Endodermal cell (in vitro differentiated cells): ENCODE measurements at places on chromosomes 2 and 18. TPM values are rescaled to one million over a fixed set of nuclear protein-coding genes. Genes with fewer than 3 reads are reported as not detected.
A peak's percentile ranks its signal among the peaks of the same experiment; 100 is the strongest.

LHCGR gene
- not detected in 3 replicates for total RNA-seq

PJVK gene
- 2.6 and 6.3 TPM in 2 replicates for total RNA-seq

TWIST2 gene
- 0.75 TPM in 1 of 3 replicates, not detected in the others for total RNA-seq

DNA sequence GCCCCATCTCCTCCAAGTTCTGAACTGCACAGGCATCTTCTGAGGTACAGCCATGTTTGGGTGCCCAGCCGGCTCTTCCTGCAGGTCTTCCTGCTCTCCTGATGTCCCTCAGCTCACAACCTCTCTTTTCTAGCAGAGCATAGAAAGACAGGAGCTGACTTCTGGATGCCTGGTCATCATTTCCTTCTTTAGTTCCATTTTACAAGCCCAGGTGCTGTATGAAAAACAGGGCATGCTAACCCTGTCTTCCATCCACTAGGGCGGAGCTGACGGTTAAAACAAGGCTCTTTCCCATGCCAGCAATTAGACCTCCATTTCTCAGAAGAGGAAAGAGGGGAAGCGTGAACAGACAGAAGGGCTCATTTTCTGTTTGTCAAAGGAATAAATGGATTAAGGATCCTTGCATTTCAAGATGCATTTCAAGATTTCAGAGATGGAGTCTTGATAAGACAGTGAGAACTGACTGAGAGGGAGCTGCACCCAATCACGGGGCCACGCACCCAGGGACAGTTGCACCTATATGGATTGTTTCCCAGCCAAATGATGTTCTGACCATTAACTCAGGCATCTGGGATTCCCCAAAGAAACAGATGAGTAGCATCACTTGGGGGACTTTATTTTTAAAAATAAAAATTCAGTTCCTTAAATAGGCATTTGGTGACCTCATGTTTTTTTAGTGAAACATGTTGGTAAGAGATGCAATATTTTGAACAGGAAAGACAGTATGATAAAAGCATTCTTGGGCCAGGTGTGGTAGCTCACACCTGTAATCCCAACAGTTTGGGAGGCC lies 45.8 kb upstream of the EML6 start:
- no peak overlapping the region for H3K4me3 ChIP-seq
- H3K4me1 ChIP-seq, result no peaks in the 10 kb centered on the region
- no peaks in the 10 kb centered on the region for H3K36me3 ChIP-seq
- H3K27me3 ChIP-seq, result no peaks in the 10 kb centered on the region
- no peak for DNase-seq

- no peak for DNase-seq
- no peak overlapping the region for H3K4me3 ChIP-seq
- H3K27ac ChIP-seq, result no peak overlapping the region
- H3K36me3 ChIP-seq, result no peaks in the 10 kb centered on the region
Observed at GRCh38 chr2:45460825-45461224, 150.2 kb downstream of the SRBD1 start.

DNA sequence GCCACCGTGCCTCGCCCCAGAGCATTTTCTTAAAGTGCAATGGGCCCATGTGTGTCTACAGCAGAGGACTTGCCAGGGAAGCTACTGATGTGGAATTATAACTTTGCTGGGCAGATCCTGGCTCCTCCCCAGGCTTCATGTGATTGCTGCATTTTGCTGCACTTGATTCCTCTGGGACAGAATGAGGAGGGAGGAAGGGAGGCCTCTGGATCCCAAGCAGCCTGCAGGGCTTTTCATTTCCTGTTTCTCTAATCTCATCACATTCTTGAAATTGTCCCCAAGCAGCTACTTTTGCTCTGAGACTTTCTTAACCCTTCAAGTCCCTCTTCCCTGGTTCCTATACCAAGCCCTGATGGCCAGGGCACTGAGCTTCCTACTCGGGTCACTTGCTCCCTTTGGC lies 134.4 kb upstream of the SEC11C start:
- H3K27ac ChIP-seq, result no peak overlapping the region
- no peaks in the 10 kb centered on the region for H3K36me3 ChIP-seq
- H3K4me1 ChIP-seq, result peaks cover 9% of the 10 kb centered on the region

HAAO gene
- 12.2 and 13.4 TPM in 2 replicates for total RNA-seq

ASAP2 gene
- 7.6 and 11.8 TPM in 2 replicates for total RNA-seq

SULT1C2 gene
- 0.92 to 1.4 TPM (median 1.00 TPM) in 3 replicates for total RNA-seq

APOB gene
- total RNA-seq, result 13.5 and 14.1 TPM in 2 replicates

- no peak for DNase-seq
- H3K4me3 ChIP-seq, result no peak overlapping the region
- H3K4me1 ChIP-seq, result no peaks in the 10 kb centered on the region
- no peaks in the 10 kb centered on the region for H3K27me3 ChIP-seq
- no peaks in the 10 kb centered on the region for H3K36me3 ChIP-seq
Observed at GRCh38 chr2:29192526-29192925, 77.3 kb downstream of the CLIP4 start.

GRCh38 chr2:37851428-37851827 lies 73.7 kb upstream of the RMDN2 start:
- no peaks in the 10 kb centered on the region for H3K27me3 ChIP-seq
- H3K36me3 ChIP-seq, result no peaks in the 10 kb centered on the region
- no peak overlapping the region for H3K4me3 ChIP-seq

GRCh38 chr2:109098921-109099273 lies 30.1 kb upstream of the SH3RF3 start:
- H3K4me1 ChIP-seq, result peaks cover 23% of the 10 kb centered on the region
- H3K36me3 ChIP-seq, result no peaks in the 10 kb centered on the region
- DNase-seq, result no peak
- no peak overlapping the region for H3K27ac ChIP-seq
- no peaks in the 10 kb centered on the region for H3K27me3 ChIP-seq

DNA sequence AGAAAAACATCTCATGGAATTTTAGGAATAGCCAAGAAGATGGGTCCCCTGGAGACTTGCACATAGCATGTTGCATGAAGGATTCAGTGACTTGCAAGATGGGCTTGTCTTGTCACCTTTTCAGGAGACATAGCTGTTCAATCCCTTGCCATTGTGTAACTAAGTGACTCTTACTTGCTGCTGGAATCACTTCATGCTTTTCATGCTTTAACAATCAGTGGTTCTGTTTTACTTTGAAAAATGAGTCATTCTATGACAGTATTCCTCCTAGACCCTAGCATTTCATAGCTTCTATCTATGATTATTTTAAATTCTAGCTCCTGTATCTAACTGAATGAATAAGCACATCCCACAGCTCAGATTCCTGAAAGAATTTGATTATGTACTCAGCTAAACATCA lies 2.8 kb downstream of the KYNU start:
- H3K4me3 ChIP-seq, result no peak overlapping the region
- no peaks in the 10 kb centered on the region for H3K36me3 ChIP-seq
- no peak for DNase-seq
- H3K27me3 ChIP-seq, result no peaks in the 10 kb centered on the region
- H3K4me1 ChIP-seq, result no peaks in the 10 kb centered on the region

SDC1 gene
- 11.0 and 12.7 TPM in 2 replicates for total RNA-seq

DNA sequence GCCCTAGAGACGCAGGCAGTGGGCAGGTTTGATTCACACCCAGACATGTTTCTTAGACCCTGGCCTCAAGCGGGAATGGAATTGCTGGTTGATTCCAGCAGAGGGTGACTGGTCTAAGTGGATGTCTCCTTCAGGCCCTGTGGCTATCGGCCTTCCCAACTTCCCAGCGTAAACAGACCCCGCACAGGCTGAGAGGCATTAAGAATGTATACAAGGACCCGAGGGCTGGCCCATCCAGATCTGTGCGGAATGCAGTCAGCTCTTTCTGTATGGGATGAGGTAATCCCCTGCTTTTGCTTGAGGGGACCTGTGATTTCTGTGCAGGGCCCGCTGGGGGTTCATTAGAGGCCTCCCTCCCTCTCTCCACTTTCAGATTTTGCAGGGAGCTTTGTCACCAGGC lies 6.5 kb downstream of the ACKR3 start:
- peaks cover 43% of the 10 kb centered on the region for H3K4me1 ChIP-seq
- no peak overlapping the region for H3K27ac ChIP-seq
- H3K4me3 ChIP-seq, result peak overlapping the region; percentile 93
- peaks cover 98% of the 10 kb centered on the region for H3K36me3 ChIP-seq
- DNase-seq, result peak; percentile 72

GRCh38 chr2:43005245-43005974 lies 213.0 kb upstream of the HAAO start:
- H3K4me1 ChIP-seq, result peaks cover 6% of the 10 kb centered on the region
- no peaks in the 10 kb centered on the region for H3K27me3 ChIP-seq
- H3K4me3 ChIP-seq, result no peak overlapping the region
- H3K27ac ChIP-seq, result no peak overlapping the region
- DNase-seq, result peak; percentile 40

GRCh38 chr2:3386448-3386958 lies 7.0 kb downstream of the TRAPPC12 start:
- H3K27me3 ChIP-seq, result no peaks in the 10 kb centered on the region
- no peak for DNase-seq
- H3K4me1 ChIP-seq, result no peaks in the 10 kb centered on the region
- H3K4me3 ChIP-seq, result no peak overlapping the region

RAB17 gene
- total RNA-seq, result 206 and 235 TPM in 2 replicates

- no peak overlapping the region for H3K4me3 ChIP-seq
- H3K4me1 ChIP-seq, result peaks cover 3% of the 10 kb centered on the region
- peaks cover 28% of the 10 kb centered on the region for H3K27me3 ChIP-seq
- no peak for DNase-seq
- H3K36me3 ChIP-seq, result no peaks in the 10 kb centered on the region
Observed at GRCh38 chr2:129481306-129482219, 497.9 kb upstream of the RAB6C start.

- H3K4me1 ChIP-seq, result no peaks in the 10 kb centered on the region
- no peaks in the 10 kb centered on the region for H3K27me3 ChIP-seq
- no peak overlapping the region for H3K27ac ChIP-seq
- no peaks in the 10 kb centered on the region for H3K36me3 ChIP-seq
Observed at GRCh38 chr18:13198701-13199100, 19.9 kb upstream of the LDLRAD4 start.

DNA sequence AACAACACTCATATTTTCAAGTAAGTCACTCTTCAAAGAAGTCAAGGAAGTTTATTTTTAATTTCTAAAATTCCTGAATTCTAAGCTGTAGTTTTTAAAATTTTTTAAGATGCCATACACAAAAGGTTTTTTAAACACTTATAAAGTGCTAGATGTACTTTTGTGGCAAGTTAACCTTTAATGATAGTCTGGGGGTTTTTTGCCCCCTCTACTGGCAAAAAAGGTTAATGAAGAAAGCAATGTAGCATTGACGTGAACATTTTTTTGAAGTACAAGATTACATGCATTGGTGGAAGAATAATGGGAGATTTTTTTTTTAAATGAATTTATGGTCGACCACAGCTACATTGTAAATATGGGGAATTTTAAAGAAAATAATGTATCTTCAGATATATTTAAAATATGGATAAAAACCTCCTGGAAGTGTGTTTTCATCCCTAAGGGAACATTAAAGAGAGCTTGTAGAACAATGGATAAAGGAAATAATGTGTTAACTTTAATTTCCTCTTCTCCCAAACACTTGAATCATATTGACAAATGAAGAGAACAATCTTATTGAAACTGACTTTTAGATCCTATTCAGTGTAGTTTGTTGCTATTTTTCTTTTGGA lies 12.6 kb downstream of the ITPRID2 start:
- H3K36me3 ChIP-seq, result peaks cover 75% of the 10 kb centered on the region
- no peak overlapping the region for H3K4me3 ChIP-seq
- no peak overlapping the region for H3K27ac ChIP-seq

HJURP gene
- 39.4 and 45.6 TPM in 2 replicates for total RNA-seq

- no peaks in the 10 kb centered on the region for H3K36me3 ChIP-seq
- H3K4me3 ChIP-seq, result no peak overlapping the region
- no peak overlapping the region for H3K27ac ChIP-seq
- no peaks in the 10 kb centered on the region for H3K4me1 ChIP-seq
- H3K27me3 ChIP-seq, result no peaks in the 10 kb centered on the region
Observed at GRCh38 chr2:11995456-11995855, 249.0 kb downstream of the LPIN1 start.

GRCh38 chr2:30222031-30222430 lies 9.3 kb upstream of the LBH start:
- peaks cover 16% of the 10 kb centered on the region for H3K27me3 ChIP-seq
- no peak overlapping the region for H3K27ac ChIP-seq
- peaks cover 12% of the 10 kb centered on the region for H3K4me1 ChIP-seq
- no peaks in the 10 kb centered on the region for H3K36me3 ChIP-seq

RUFY4 gene
- total RNA-seq, result not detected in 3 replicates
